Stimulated activated memory B cell treated with anti-CD40 and anti-IgM and Interleukin-4, amounts not matched to agents 10 μg/mL and 1 μg/mL and 100 μg/mL, for 72 hours (primary cell): ENCODE measurements at places on chromosomes 2 and 18.

DNA sequence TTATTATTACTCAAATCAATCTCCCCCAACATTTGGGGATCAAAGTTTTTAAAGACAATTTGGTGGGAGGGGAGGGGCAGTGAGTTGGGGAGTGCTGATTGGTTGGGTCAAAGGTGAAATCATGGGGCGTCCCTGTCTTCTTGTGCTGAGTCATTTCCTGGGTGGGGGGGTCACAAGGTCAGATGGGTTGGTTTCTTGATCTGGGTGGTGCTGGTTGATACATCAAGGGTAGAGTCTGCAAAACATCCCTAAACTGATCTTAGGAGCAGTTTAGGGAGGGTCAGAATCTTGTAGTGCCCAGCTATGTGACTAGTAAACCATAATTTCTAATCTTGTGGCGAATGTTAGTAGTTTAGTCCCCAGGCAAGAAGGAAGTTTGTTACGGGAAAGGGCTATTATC lies 67.4 kb downstream of the MOGAT1 start:
- no peak for ATAC-seq

- ATAC-seq = no peak
Observed at GRCh38 chr2:25602333-25602723, 71.0 kb downstream of the DTNB start.

- ATAC-seq = peak; percentile 74
Observed at GRCh38 chr18:45910405-45911023, 56.6 kb downstream of the EPG5 start.

GRCh38 chr2:176443946-176444345 lies 174.7 kb downstream of the MTX2 start:
- no peak for ATAC-seq

DNA sequence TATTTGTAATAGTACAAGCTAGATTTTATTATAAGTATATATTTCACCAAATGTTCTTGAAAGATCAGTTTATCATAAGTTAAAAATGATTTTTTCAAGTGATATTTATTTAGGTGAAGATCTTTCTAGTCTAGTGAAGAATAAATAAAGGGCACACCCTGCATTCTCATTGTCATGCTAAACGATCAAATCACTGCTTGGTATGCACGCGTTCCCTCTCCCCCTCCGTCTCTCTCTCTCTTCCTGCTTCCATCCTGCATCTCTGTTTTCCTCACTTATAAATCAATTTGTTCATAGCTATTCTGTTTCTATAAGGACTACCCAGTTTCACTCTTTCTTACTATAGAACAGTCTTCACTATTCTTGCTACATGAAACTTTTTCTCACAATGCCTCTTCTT lies 1067.4 kb downstream of the LRP1B start:
- no peak for ATAC-seq

- no peak for ATAC-seq
Observed at GRCh38 chr2:197054437-197054836, 127.9 kb upstream of the PGAP1 start.

- ATAC-seq = peak; percentile 97
Observed at GRCh38 chr2:61443342-61444041, 27.4 kb downstream of the USP34 start.

DNA sequence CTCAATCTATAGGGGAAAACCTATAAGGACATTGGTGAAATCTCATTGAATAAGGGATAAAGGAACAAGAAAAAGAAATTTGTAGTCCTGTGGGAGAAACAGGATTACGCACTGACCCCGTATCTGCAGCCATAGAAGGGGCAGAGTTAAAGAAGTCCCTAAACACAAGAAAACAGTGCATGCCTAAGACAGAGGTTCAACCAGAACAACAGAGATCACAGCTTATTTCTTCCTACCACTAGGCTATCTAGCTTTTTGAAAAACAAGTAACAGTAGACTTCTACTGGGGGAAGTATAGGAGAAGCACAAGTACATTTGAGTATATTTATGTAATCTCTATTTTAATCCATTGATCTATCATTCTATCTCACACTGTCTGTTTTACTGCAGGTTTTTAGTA lies 485.2 kb upstream of the REG3G start:
- ATAC-seq = no peak

- ATAC-seq = no peak
Observed at GRCh38 chr2:70381821-70382220, 80.0 kb upstream of the FAM136A start.

- ATAC-seq = peak; percentile 12
Observed at GRCh38 chr18:67109535-67109934, 407.0 kb downstream of the DSEL start.

GRCh38 chr2:26668856-26669750 lies 23.4 kb upstream of the KCNK3 start:
- no peak for ATAC-seq

GRCh38 chr2:27606611-27607010 lies 22.2 kb downstream of the CCDC121 start:
- ATAC-seq = no peak

DNA sequence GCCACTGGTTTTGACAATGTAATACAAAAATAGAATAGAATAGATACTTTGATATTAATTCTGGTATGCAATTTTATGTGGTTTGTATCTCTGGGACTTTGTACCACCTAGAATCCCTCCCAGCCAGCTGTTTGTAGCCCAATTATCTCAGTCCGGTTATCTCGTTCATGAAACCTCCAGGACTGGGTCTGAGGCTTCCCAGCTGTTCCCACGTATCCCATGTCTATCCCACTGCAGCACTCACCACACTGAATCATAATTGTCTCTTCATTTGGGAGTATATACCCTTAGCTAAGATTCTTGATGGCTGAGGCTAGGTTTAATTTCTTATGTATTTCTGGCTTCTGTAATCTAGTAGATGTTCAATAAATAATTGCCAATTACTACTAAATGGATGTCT lies 104.4 kb upstream of the MAPRE2 start:
- ATAC-seq = no peak

GRCh38 chr2:6917761-6918421 lies 679 bp downstream of the RNF144A start:
- ATAC-seq = peak; percentile 66

- no peak for ATAC-seq
Observed at GRCh38 chr2:234451852-234452625, 44.8 kb downstream of the ARL4C start.

DNA sequence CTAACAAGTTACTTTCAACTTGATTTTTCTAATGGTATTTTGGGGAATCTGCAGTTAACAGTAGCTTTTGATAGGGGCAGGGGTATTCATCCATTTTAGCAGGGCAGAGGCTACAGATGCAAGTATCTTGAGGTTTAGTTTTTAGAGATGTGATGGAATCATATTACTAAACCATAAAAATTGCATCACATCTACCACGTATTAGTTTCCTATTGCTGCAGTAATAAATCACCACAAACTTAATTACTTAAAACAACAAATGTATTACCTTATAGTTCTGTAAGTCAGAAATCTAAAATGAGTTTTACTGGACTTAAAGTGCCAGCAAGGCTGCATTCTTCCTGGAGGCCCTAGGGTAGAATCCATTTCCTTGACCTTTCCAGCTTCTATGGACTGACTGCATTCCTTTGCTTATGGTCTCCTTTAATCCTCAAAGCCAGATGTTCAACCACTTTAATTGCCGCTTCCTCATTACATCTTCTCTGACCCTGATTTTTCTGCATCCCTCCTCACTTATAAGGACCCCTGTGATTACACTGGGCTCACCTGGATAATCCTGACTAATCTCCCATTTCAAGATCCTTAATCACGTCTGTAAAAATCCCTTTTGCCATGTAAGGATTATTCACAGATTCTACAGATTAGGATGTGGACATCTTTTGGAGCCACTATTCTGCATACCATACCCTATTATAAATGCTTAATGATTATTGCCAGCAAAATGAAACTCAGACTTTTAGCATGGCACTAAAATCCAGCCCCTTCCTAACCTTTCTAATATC lies 21.9 kb upstream of the EXOC6B start:
- ATAC-seq = no peak

- peak; percentile 64 for ATAC-seq
Observed at GRCh38 chr2:113965644-113966043, 75.8 kb downstream of the ACTR3 start.

- ATAC-seq = no peak
Observed at GRCh38 chr2:33835911-33836310, 236.8 kb upstream of the FAM98A start.

DNA sequence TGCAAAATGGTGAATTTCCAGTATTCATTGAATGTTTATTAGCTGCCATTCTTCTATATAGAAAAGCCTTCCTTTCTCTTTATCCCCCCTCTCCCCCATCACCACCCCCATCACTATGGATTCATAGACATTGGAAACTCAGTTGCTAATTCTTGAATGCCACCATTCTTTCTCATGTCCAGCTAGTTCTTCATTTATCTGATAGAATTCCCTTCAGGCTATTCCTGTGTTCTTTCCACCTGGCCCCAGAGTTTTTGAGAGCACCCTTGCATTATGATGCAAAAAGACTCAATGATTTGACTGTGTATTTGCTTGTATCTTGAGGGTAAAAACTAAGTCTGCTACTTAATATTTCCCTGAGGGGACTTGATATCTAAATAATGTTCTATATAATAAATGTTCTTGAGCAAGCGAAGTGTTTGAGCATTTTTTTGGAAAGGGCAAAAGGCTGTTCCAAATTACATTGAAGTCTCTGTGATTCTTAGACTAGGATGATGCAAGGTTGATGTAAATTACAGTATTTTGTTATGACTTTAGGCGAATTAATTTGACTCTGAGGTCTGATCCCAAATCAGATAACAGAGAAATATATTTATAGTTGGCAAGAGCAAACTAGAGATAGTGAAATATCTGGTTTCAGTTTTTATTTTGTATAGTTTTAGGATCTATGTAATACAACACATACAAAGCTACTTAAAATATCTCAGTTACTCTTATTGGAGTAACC lies 18.8 kb upstream of the SOS1 start:
- no peak for ATAC-seq

DNA sequence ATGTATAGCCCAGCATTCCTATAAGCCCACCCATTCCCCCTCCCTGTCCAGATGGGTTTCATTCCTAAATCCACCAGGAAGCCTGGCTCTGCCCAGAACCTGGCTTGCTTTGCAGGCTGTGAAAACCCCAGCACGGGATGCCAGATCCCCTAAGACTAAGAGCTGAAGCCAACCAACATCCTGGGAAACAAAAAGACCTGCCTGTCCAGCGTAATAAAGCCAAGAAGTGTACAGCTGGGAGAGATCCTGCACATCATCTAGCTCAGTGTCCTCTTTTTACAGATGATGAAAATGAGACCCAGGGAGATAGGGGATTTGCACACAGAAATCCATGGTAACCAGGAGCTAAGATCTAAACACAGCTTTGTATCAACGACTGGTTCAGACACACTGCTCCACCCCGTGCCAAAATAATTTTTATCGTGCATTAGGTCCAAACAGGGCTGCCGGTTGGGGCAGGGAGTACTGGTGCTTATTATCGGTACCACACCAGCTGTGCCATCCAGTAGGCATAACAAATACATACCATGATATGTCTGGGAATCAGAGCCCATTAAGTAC lies 2.9 kb downstream of the RND3 start:
- no peak for ATAC-seq

GRCh38 chr2:198066597-198066996 lies 262.2 kb downstream of the PLCL1 start:
- ATAC-seq = no peak

- no peak for ATAC-seq
Observed at GRCh38 chr2:188494906-188495305, 203.2 kb downstream of the GULP1 start.

DNA sequence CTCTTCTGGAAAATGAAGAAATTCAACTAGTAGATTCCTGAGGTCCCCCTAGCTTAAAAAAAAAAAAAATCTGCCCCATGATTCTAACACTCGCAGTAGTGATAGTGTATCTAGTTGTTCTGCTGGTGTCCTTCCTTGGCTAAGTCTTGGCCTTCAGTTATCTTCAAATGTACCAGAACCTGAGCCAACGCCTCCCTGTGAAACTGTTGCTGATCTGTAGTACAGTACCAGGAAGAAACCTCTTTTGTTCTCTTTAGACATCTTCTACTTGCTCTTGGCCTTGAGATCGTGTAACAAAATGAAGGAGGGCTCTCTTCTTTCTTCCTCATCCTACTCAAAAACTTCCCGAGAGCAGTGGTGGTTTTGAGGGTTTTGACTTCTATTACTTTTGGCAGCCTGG lies 31.0 kb downstream of the PLEK start:
- ATAC-seq = no peak

GRCh38 chr2:134640494-134640893 lies 78.3 kb downstream of the TMEM163 start:
- ATAC-seq = peak; percentile 61

DNA sequence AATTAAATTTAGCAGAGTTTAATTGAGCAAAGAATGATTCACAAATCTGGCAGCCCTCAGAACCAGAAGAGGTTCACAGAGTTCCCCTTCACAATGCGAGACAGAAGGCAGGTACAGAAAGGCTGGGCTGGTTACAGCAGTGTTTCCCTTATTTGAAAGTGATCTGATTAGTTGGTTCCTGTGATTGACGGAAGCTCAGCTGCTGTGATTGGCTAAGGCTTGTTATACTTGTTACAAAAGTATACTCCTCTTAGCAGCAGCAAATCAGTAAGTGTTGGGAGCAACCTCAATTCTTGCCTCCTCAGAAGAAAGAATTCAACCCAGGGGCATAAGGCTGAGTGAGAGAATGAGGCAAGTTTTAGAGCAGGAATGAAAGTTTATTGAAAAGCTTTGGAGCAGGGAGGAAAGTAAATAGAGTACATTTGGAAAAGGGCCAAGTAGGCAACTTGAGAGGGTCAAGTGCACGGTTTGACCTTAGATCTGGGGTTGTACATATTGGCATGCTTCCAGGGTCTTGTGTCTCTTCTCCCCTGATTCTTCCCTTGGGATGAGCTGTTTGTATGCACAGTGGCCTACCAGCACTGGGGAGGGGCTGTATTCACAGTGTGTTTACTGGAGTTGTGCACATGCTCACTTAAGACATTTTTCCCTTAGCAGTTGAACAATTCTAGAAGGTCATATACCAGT lies 431.8 kb upstream of the RAB12 start:
- no peak for ATAC-seq

GRCh38 chr2:70087702-70088597 lies 673 bp downstream of the PCBP1 start:
- peak; percentile 0 for ATAC-seq

GRCh38 chr2:73990531-73990930 lies 5.8 kb downstream of the TET3 start:
- no peak for ATAC-seq

DNA sequence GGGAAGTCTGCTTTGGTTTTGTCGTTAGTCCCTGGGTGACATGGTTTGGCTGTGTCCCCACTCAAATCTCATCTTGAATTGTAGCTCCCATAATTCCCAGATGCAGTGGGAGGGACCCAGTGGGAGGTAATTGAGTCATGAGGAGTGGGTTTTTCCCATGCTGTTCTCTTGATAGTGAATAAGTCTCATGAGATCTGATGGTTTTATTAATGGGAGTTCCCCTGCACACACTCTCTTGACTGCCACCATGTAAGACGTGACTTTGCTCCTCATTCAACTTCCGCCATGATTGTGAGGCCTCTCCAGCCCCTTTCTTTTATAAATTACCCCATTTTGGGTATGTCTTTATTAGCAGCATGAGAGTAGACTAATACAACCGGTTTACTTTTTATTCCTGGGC lies 405.8 kb upstream of the ID2 start:
- ATAC-seq = no peak

- ATAC-seq = no peak
Observed at GRCh38 chr18:79975043-79975442, 10.6 kb downstream of the HSBP1L1 start.
